Naive B cell (primary cell): ENCODE measurements at places on chromosomes 2 and 18. TPM values are rescaled to one million over a fixed set of nuclear protein-coding genes. Genes with fewer than 3 reads are reported as not detected.
A peak's percentile ranks its signal among the peaks of the same experiment; 100 is the strongest.

ANKZF1 gene
- 24.2 TPM for polyA plus RNA-seq

GRCh38 chr2:213834331-213834730 lies 550.1 kb downstream of the SPAG16 start:
- no peak overlapping the region for H3K4me3 ChIP-seq
- H3K4me1 ChIP-seq = no peaks in the 10 kb centered on the region
- no peak overlapping the region for H3K27ac ChIP-seq

OTOS gene
- not detected for polyA plus RNA-seq

DNA sequence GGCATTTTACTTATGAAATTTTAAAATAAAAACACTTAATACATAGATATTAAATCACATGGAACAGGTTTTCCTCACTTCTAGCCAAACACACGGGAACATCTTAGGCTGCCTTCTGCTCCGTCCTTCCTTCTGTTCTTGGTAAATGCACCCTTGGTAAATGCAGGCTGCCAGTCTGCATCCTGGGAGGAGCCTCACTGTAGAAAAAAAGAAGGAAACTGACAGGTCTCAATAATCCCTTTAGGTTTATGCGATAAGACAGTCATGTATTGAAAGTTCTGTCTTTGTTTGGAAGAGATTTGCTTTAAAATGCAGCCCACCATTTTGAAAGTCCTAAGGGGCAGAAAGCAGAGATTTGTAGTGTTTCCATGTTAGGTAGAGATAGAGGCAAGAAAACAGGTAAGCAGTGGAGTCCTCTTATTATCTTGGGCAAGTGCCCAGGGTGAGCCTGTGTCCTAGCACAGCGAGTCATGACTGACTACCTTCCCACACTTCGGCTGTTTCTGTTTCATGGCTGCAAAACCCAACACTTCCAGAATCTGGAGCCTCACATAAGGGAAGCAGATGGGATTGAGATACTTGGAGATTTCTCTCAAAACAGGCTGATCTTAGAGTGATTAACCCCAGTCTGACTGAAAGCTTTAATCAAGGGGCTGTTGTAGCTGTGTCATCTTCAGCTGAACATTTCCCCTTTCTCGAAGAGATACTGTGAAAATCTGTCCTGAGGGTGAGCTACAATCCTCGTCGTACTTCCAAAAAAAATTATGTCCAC lies 131.4 kb upstream of the MAP3K20 start:
- DNase-seq = no peak
- H3K4me1 ChIP-seq = no peaks in the 10 kb centered on the region
- H3K4me3 ChIP-seq = no peak overlapping the region
- peaks cover 8% of the 10 kb centered on the region for H3K36me3 ChIP-seq

GRCh38 chr18:56738184-56738583 lies 87.0 kb downstream of the WDR7 start:
- peaks cover 23% of the 10 kb centered on the region for H3K36me3 ChIP-seq
- H3K27ac ChIP-seq = no peak overlapping the region
- no peak overlapping the region for H3K4me3 ChIP-seq
- no peak for DNase-seq
- no peaks in the 10 kb centered on the region for H3K27me3 ChIP-seq

DNA sequence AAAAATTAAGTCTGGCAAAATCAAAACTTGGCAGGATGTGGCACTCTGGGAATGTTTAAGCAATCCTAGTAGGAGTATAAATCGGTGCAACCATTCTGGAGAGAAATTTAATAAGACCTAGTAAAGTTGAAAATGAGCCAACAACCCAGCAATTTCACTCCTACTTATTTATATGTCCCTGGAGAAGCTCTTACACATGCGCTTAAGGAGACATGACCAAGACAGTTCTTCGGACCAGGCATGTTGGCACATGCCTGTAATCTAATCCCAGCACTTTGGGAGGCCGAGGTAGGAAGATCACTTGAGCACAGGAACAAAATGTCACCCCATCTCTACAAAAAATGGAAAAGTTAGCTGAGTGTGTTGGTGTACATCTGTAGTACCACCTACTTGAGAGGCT lies 374.6 kb upstream of the LYPD1 start:
- H3K27me3 ChIP-seq = no peaks in the 10 kb centered on the region
- DNase-seq = no peak
- H3K4me3 ChIP-seq = peak overlapping the region; percentile 56
- no peaks in the 10 kb centered on the region for H3K36me3 ChIP-seq
- no peak overlapping the region for H3K27ac ChIP-seq

LINC00305 gene
- polyA plus RNA-seq = not detected

GRCh38 chr2:150663143-150663542 lies 175.7 kb upstream of the RND3 start:
- no peaks in the 10 kb centered on the region for H3K4me1 ChIP-seq
- H3K27ac ChIP-seq = no peak overlapping the region
- no peaks in the 10 kb centered on the region for H3K27me3 ChIP-seq
- H3K36me3 ChIP-seq = no peaks in the 10 kb centered on the region
- no peak overlapping the region for H3K4me3 ChIP-seq
